Stimulated activated naive CD4-positive, alpha-beta T cell treated with Interleukin-2 at 50 U/mL for 16 hours (primary cell): ENCODE measurements at places on chromosomes 2 and 18.

- DNase-seq = no peak
Observed at GRCh38 chr18:55838319-55838718, 250.3 kb upstream of the TCF4 start.

DNA sequence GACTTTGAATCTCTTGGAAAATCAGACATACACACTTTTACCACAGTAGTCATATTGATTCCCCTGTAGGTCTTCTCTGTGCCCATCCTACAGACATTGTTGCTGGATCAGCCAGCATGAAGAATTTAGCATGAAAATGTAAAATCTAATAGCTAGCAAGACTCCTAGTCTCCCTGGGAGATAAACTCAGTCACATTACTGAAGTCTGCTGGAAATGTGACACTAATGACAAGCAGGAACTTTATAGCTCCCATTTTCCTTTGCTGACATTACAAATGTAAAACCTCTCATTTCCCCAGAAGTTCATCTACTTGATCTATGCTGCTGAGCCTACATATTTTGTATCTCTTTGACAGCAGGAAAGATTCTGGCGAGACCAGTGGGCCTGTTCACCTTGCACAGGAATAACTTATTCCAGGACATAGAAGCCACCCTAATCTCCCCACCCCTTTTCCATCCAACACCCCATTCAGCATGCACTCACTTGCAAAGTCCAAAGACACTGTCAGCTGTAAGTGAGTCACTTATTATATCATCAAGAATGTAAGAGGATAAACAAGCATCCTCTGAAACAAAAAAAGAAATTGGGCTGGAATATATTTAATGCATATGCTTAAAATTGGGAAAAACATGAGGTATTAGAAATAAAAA is 648.3 kb upstream of the PKDCC start:
- no peak for DNase-seq

- no peak for DNase-seq
Observed at GRCh38 chr2:102498414-102498813, 25.4 kb downstream of the SLC9A4 start.

GRCh38 chr2:20507166-20507692 is 60.4 kb downstream of the RHOB start:
- no peak for DNase-seq

GRCh38 chr2:130837811-130838565 is 1.3 kb downstream of the ARHGEF4 start:
- no peak for DNase-seq

GRCh38 chr2:76809136-76809535 is 713.0 kb downstream of the LRRTM4 start:
- no peak for DNase-seq

DNA sequence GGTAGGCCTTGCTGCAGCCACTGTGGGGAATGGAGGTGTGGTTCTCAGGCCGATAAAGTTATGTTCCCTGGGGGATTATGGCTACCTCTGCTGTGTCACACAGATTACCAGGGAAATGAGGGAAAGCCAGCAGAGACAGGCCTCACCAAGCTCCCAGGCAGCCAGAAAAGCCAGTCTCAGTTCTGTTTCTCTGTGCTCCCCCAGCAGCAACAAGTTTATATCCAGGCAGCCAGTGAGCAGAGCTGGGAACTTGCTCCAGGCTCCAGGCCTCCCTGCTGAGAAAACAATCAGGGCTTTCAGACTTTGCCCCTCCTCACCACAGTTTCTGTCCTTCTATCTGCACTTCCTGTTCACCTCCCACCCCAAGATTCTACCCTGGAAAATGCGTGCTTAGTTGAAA is 596.6 kb upstream of the GYPC start:
- no peak for DNase-seq

DNA sequence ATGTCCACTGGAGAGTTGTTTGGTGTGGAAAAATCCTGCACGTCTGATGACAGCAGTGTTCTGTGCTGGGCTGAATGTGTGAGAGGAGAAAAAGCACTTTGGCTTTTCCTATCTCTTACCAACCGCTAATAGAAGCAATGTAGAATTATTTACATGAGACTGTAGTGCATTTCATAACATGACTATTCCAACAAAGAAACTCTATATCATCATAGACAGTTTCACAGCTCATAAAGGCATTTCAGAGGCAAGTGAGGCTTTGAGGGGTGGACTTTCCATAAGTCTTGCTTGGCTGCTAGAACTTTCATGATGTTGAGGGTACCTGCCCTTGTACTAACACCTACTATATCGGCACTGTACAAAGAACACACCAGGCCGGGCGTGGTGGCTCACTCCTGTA is 345.1 kb upstream of the RAB12 start:
- DNase-seq = no peak

DNA sequence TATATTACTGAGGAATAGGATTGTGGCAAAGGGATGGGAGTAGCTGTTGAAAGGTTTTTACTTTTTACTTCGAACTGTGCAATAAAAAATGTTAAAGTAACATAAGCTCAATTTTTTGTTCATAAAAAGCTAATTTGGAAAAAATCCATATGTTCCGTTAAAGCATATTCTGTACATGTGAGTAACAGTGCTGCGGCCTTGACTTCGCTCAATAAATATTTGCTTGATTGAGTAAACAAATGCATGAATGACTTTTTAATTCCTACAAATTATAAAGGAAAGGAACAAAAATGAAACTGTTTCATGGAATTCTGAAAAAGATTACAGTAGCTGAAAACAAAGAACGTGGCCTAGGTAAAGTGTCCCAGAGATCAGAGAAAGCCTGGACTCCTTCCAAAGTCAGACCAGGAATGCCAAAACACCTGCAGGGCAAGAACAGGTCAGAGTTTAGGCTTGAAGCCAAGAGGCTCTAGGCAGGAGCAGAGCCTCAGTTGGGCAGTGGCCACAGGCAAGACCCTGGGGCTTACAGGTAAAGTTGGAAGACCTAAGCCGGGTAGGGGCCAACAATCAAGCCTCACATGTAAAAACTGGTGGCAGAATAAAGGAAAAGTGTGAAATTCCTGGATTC is 44.3 kb upstream of the FIGN start:
- no peak for DNase-seq

GRCh38 chr18:32200766-32201165 is 10.9 kb downstream of the MEP1B start:
- DNase-seq = no peak

DNA sequence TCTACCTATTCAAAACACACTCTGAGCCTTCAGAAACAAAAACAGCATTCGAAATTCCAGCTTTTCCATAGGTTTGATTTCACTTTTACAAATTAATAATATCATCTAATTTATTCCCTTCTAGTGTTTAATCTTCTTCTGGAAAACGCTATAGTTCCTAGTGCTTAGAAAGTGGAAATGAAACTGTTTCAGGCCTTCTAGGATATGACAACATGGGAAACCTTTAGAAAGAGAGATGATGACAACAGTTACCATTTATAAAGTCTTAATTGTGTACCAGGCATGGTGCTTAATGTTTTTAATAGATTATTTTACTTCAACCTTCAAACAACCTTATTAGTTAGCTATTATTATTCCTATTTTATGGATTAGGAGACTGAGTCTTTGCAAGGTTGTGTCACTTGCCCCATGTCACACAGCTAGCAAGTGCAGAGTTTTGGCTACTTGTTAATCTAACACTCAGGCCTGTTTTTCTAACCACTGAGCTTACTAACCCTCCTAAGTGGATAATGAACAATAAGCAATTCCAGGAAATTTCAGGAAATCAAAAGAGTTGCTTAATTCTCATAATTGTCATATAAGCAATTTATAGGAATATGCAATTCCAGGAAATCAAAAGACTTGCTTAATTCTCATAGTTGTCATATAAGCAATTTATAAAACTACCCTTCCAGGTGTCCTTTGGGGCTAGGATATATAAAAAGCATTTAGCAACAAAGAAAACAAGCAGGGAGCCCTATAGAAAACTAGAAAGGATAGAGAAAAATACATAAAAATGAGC is 206.0 kb downstream of the ZNF521 start:
- no peak for DNase-seq

- no peak for DNase-seq
Observed at GRCh38 chr2:221267773-221268425, 304.2 kb downstream of the EPHA4 start.

DNA sequence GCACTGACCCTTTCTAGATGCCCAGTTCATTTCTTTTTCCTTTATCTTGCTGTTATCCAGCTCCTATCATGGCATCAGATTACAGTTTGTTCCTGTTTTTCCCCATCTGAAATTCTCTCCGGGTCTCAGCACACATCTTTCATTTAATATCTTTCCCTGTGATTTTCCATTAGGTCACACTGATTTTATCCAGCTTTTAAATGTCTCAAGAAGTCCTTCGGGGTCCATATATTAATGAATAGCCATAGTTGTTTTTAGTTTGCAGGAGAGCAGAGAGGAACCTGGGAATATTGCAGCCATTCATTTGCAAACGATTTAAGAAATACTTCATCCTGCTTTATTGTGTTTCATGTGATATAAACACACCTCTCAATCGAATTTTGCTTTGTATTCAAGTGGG is 374.2 kb downstream of the TDRD15 start:
- no peak for DNase-seq

DNA sequence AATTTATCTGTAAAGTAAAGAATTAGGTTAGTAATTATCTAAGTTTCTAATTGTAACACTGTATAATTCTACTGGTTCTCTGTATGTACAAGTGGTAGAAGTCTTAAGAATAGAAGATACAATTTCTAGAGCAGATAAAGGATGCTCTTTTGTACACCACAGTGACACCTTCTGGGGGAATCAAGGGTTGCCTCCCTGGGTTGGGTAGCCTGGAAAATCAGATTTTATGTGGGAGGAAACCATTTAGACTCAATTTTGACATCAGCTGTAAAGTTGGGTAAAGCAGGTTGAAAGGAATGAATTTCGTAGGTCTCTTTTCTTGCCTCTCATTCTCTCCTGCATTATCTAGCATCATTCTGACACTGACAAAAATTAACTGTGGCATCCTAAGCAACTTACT is 354.8 kb downstream of the DCC start:
- no peak for DNase-seq

- DNase-seq = no peak
Observed at GRCh38 chr2:37149626-37150322, 7.0 kb downstream of the EIF2AK2 start.

- no peak for DNase-seq
Observed at GRCh38 chr2:215847718-215848117, 165.6 kb downstream of the MREG start.

DNA sequence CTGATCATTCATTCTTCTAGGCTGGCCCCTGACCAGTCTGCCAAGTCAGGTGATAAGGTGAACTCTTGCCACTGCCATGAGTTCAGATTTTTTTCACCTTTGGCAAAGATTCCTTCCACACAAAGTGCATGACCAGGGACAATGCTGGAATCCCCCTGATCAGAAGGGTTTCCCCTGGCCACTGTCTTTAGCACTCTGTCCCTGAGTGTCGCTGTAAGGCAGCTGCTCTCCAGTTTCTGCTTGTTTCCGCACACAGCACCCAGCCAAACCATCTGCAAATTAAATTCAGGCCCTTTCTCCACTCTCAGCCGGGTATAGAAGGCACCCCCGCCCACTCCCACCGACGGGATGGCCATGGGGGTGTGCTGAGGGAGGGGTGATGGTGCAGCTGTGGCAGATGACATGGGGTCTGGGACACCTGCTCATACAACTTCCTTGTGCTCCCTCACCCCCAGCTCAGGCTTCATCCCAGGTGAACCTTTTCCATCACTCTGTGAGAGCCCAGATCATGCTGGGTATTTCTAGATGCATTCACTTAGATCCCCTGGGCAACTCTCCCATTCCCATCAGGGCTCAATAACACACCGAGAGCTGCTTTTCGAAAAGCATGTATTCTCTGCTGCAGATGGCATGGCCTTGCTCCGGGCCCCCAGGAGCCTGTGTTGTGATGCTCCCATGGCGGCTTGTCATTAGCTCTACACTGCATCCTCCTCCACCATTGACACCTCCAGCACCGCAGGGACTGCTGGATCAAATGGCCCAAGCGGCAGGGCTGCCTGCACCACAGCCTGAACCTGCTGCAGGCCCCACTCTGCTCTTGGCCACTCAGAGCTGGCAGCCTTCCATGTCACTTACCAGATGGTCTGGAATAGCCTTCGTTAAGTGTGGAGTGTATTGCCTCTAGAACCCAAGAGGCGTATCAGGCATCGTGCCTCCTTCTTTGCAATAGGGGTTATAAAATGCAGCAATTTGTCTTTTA is 52.3 kb upstream of the ROCK2 start:
- no peak for DNase-seq

DNA sequence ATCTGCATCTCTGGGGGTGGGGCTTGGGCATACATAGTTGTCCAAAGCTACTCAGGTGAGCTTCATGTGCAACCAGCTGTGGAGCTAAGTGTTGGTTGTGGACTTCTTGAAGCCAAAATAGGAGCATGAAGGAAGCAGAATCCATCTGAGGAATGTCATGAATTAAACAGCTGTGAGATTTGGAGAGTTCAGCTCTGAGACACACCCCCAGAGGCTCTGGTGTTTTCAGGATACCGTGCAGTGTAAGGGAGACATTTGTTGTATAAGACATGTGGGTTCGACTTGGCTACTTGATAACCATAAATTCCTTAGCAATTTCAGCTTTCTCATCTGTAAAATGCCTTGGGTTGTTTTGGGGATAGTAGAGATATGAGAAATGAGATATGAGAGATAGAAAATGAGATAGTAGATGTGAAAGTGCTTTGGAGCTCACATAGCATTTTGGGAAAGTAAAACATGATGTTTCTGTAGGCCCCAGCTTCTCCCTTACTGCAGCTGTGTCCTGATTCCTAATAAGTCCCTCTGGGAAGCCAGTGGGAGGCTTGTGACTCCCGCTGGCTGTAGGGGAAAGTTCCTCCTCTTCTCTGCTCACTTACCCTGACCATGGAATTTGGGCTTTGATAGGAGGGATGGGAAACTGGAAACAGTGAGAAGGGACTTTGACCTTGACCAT is 50.0 kb downstream of the DPYSL5 start:
- DNase-seq = no peak

GRCh38 chr2:215437614-215438013 is 1.7 kb upstream of the FN1 start:
- no peak for DNase-seq

- no peak for DNase-seq
Observed at GRCh38 chr2:143704451-143705106, 575.4 kb downstream of the ARHGAP15 start.
